ENCODE measurements at places on chromosomes 11 and 22.

DNA sequence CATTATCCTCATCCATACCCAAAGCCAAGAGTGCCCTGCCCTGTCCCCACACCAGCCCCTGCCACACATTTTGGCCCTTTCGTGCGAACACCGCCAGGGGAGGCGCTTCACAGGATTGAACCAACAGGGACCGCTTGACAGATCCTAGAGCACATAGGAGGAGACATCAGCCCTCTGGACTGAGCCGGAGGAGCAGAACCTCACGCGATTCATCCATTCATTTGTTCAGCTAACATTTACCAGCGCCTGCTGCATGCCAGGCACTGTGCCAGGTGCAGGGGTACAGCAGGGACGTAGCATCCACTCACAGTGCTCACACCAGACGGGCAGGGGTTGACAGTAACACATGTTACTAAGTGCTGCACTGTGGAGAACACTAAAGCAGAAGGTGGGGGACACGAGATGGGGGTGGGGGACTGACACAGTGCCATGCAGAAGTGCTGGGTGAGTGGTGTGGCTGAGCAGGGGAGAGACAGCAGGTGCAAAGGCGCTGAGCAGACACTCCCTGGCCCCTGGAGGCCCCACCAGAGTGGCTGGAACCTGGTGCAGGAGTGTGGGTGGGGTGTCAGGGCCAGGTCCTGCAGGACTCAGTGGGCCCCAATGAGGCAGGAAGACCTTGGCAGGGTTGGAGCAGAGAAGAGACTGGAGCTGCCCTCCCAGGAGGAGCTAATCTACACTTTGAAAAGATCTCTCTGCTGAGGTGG is 3.4 kb downstream of the GNAZ start:
- DNase-seq = no peak

GRCh38 chr11:86681483-86681756 is 9.0 kb upstream of the ME3 start:
- DNase-seq = no peak

DNA sequence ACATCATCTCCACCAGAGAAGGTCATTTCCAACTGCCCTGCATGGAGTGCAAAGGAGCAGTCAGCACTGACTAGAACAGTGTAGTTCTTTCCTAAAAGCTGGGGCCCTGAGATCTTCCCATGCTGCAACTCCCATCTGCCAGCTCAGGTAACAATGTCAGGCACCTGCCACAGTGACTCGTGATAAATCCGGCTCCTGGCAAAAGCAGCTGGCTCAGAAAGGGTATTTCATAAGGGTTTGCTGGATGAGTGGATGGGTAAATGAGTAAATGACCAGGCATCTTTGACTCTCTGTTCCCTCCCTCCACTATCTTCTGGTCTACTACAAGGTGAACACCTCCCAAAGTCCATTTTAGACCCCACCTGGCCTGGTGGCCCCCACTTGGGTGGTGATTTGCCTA is 403.6 kb downstream of the NXPE2 start:
- no peak for DNase-seq

GRCh38 chr11:112889446-112889845 is 71.8 kb upstream of the NCAM1 start:
- DNase-seq = no peak

- no peak for DNase-seq
Observed at GRCh38 chr11:76990628-76991027, 43.6 kb upstream of the B3GNT6 start.

Measured in left renal pelvis (tissue), 4 donors.